Activated CD8-positive, alpha-beta T cell treated with anti-CD3 and anti-CD28 coated beads, Interleukin-2, amount 10 ng/mL, durations not matched to agents 7 days and 5 days (primary cell): ENCODE measurements at places on chromosomes 12 and 14. TPM values are rescaled to one million over a fixed set of nuclear protein-coding genes. Genes with fewer than 3 reads are reported as not detected.

Gene A2M
- not detected for total RNA-seq

Gene TSPAN8
- total RNA-seq, result not detected

DNA sequence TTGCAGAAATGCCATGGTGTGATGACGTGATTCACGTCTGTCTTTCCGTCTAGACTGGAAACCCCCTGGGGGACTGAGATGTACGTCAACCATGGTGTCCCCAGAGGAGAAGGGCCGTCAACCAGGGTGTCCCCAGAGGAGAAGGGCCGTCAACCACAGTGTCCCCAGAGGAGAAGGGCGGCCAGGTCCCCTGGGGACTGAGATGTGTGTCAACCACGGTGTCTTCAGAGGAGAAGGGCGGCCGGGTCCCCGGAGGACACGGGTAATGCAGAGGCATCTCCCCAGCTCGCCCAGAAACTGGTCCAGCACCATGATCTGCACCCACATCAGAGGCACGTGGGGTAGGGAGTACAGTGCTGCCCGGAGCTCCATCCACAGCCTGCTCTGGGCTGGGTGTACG lies 30.6 kb upstream of the GALNT9 start:
- DNase-seq, result no peak

- DNase-seq, result no peak
Measured at GRCh38 chr12:20097626-20098025, 270.7 kb upstream of the PDE3A start.

DNA sequence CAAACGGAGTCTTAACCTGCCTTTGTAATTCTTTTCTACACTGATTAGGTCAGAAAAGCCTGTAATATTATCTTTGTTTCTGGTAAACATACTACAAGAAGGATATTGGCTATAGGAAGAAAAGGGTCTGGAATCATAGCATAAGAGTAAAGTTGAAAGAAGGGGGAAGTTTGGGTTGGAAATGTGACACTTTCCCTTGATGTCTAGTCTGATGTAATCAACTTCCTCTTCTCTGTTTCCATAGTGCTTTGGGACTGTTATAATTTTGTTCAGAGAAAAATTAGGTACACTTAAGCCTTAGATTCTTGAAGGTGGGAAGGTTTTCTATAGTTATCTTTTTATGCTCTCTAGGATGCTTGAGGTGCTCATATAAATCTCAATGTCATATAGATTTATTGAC lies 322.2 kb downstream of the AEBP2 start:
- DNase-seq, result no peak
